Omental fat pad (tissue), 4 donors: ENCODE measurements at places on chromosomes 7 and 10. TPM values are rescaled to one million over a fixed set of nuclear protein-coding genes. Genes with fewer than 3 reads are reported as not detected.

The KMT2C gene
- total RNA-seq = 84.3 TPM

The FAM20C gene
- total RNA-seq = 41.8 TPM

The CPA1 gene
- 2.0 TPM for total RNA-seq

The GPR26 gene
- total RNA-seq = not detected

The ALOX5 gene
- 101 TPM for total RNA-seq

The POM121C gene
- 17.7 TPM for total RNA-seq

- no peak for DNase-seq
Observed at GRCh38 chr7:128066395-128066794, 35.2 kb upstream of the LRRC4 start.

GRCh38 chr10:88116481-88116880 is 253.1 kb downstream of the PTEN start:
- DNase-seq = no peak

GRCh38 chr10:3429676-3430075 is 257.1 kb upstream of the PITRM1 start:
- no peak for DNase-seq

DNA sequence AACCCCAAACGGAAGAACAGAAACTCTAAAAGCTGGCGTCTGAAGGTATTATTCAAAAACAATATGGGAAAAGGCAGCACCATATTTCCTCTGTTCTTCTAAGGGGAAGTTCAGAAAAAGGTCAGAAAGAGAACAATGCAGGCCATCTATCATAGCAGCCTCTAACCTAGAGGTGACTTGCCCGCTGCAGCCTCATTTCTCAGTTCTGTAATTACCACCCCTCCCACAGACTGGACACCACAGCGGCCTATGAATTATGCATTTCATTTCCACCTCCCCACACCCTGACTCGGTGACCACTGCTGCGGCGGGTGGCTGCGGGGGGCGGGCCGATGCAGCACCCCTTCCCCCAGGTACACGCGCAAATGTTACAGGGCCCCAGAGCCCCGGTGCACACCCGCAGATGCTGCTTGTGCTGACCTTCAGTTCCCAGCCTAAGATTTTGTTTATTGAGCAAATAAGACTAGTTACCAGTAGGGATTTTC is 125.5 kb downstream of the CLEC2L start:
- no peak for DNase-seq

GRCh38 chr7:51517187-51517586 is 200.6 kb upstream of the COBL start:
- DNase-seq = no peak

GRCh38 chr7:51045319-51046102 is 262.8 kb upstream of the GRB10 start:
- DNase-seq = no peak

DNA sequence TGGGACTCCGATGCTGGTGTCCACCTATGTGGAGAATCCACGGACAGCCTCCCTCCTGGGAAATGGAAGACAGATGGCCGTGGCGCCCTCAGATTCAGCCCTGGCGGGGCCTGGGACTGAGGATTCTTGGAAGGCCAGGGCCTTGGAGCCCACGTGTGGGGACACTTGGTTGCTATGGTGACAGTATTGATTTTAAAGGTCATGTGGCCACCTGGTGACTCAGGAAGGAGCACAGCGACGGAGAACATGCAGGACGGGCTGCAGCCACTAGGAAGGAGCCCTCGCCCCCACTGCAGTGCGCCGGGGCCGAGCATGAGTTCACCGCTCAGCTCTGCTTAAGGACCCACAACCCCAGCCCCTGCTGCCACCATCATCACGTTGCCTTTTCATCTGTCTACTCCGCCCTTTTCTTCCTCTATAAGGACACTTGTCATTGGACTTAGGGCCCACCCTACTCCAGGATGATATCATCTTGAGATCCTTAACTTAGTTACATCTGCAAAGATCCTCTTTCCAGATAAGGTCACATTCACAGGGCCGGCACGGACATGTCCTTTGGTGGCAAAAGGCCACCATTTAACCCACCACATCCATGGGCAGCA is 3.7 kb upstream of the STK32C start:
- DNase-seq = no peak

DNA sequence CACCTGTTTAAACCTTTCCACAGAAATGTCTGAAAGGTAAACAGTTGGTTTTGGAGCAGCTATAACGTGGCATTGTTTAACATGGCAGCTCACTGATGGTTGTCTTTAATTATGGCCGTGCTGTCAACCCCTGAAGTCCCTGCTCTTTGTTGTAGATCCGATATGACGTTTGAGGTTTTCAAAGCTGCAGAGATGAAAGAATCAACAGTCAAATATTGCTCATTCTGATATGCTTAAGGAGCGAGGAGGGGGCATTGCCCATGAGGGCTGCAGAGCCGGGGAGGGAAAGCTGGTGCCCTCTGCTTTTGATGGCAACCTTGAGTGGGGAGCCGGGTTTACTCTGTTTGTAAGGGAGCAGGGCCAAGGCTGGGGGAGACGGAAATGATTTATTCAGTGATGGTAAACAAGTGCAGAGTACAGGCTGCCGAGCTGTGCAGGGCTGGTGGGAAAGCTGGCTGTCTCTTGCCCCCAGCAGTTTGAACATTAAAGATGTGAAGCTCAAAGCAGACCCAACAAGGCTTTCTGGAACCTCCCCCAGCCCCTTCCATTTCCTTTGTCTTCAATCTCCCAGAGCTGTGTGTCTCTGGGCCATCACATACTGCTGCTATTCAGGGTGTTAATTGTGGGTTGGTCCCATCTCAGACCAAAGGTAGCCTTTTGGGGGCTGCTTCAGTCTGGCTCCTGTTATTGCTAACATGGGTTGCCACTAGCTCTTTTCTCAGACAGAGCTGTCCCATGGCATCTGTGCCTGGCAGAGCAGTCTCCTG is 345.5 kb downstream of the LRMDA start:
- no peak for DNase-seq
